ENCODE measurements at places on chromosomes 16 and 17. TPM values are rescaled to one million over a fixed set of nuclear protein-coding genes. Genes with fewer than 3 reads are reported as not detected.

GRCh38 chr16:63925221-63925620, 1196.6 kb downstream of the CDH11 start:
- no peak for DNase-seq

- no peak for DNase-seq
Measured at GRCh38 chr17:74599023-74599399, 6.9 kb upstream of the CD300LD start.

GRCh38 chr16:4623593-4623992, 1.0 kb upstream of the MGRN1 start:
- no peak for DNase-seq

GRCh38 chr17:72165192-72165866, 44.5 kb downstream of the SOX9 start:
- DNase-seq = no peak

DNA sequence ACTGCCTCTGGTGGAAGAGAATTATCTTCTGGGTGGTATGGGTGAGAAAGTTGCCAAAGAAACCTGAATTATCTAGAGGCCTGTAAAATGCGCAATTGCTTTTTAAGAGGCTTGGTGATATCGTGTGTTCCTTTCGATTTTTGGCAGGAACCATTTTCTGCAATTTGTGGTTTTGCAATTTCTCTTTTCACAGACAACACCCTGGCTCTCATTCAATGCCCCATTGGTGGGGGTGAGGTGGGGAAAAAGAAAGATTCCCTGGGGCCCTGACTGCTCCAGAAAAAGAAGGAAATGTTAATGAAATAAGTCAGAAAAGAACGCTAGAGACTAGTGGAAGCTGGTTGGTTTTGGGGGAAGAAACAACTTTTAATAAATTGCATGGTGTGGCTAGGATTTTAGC, 77.4 kb downstream of the ANKFN1 start:
- DNase-seq = no peak

- DNase-seq = peak; percentile 24
Measured at GRCh38 chr17:45755050-45755449, 29.1 kb upstream of the CRHR1 start.

DNA sequence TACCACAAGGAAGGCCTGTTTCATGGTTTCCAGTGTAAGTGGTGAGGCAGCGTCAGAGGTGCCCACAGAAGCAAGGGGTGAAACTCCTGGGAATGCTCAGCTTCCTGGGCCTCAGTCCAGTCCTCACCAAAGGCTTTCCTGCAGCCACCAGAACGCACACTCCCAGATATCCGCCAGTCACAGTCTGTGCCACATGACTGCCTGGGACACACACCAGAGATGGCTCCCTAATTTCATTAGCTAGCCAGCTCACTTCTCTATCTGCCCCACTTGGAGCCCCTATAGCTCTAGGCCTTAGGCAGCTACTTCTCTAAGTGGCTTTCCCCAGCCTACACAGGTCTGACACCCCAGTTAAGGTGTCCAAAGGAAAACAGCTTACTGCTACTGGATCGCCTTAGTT, 77.0 kb downstream of the CYTH1 start:
- no peak for DNase-seq

GRCh38 chr17:51346218-51346982, 86.1 kb downstream of the UTP18 start:
- no peak for DNase-seq

GRCh38 chr16:68660359-68660795, 15.3 kb downstream of the CDH3 start:
- no peak for DNase-seq

DNA sequence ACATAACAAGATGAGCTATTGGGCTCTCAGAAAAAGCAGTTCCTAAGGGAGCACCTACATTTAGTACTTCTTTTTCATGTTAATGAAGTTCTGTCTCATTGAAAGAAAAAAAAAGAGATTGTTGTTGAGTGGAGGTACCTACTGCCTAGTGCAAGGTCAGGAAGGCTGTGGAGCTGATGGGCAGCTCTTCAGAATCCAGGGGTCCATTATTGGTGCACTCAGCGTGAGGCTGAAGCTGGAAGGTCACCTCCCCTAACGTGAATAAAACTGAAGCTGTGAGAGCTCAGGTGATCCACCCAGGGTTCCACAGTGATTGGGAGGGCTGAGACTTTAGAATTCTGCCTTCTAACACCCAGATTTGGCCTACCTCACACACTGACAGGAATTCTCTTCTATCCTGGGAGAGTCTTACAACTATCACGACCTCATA, 153.9 kb upstream of the TBX2 start:
- no peak for DNase-seq

GRCh38 chr17:66654106-66654740, 180.7 kb upstream of the CACNG5 start:
- no peak for DNase-seq

GRCh38 chr17:41548844-41549595, 20.9 kb upstream of the KRT19 start:
- peak; percentile 94 for DNase-seq

- peak; percentile 63 for DNase-seq
Measured at GRCh38 chr16:89687092-89687940, 827 bp downstream of the CDK10 start.

DNA sequence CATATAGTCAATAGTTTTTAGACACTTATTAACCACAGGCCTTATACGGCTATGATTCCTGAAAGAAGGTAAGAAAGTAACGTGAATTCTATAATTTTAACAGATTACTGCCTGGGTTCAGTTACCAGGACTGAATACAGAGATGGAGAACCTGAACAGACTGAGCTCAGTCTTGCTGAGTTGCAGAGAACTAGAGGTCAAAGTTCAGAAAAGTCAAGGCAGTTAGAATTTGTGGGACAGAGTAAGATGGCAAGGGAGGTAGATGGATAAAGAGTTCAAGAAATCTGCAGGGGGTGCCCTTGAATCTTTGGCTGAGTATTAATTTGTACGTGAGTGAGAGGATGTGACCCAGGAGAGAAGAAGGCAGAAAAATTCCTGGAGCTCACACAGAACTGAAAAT, 320.1 kb upstream of the MAF start:
- DNase-seq = no peak

- no peak for DNase-seq
Measured at GRCh38 chr17:34899643-34900291, 61.5 kb downstream of the CCT6B start.

The PRR29 gene
- 0.51 TPM for total RNA-seq

The SULT1A1 gene
- total RNA-seq = 23.2 TPM

The CXCL16 gene
- total RNA-seq = 3.6 TPM

The STARD3 gene
- total RNA-seq = 21.9 TPM

The SLC16A3 gene
- total RNA-seq = 20.7 TPM

The PTX4 gene
- total RNA-seq = not detected

The EPOP gene
- total RNA-seq = 2.3 TPM

The HS3ST3A1 gene
- 3.2 TPM for total RNA-seq

The TNRC6C gene
- 17.8 TPM for total RNA-seq

All from cardiac septum (tissue), 1 donor.